ENCODE measurements at places on chromosomes 6 and 20.

DNA sequence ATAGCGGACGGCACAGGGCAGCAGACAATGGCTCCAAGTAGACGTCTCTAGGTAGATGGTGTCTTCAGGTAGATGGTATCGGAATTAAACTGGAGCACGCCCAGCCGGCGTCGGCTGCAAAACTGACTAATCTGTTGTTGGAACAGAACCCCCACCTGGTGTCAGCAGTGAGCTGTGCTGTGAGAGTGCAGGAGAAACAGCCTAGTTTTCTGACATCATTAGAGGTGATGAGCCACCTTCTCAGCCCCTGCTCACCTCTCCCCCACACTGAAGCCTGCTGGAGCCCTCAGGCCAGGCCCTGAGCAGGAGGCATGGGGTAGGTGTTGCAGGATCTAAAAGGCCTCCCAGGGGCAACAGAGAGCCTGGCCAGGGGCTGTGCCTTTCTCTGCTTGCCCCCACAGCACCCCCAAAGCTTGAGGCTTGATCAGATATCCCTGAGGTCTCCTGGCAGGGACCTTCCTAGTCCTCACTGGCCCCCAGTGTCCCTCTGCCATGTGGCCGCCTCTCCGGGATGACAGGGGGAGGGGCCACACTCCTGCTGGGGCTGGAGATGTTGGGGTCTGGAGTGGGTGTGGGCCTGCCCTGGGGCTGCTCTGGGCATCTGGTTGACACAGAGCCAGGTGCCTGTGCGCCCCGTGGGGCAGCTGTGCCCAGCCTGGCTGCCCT is 6.9 kb upstream of the HELZ2 start:
- DNase-seq, result no peak

GRCh38 chr6:137775720-137776119 is 91.3 kb upstream of the TNFAIP3 start:
- no peak for DNase-seq

DNA sequence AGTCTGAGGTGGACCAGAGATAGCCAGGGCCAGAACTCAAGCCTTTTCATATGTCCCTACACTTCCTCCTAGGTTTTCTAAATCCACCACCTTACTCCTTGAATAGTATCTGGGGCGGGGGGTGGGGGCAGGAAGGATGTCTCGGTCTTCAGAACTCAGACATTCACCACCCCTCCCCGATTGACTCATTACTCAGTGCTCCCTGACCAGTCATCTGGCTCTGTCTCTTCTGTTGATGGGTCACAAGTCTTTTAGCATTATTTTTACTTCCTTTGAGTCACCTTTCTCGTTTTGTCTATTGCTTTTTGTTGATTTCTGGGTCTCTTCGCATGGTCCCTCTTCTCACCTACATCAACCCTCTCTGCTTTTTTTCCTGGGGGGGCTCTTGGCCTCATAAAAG is 23.3 kb downstream of the NOX3 start:
- no peak for DNase-seq

- no peak for DNase-seq
These were observed 633.1 kb downstream of the GRIK2 start for GRCh38 chr6:102026649-102027048.

- no peak for DNase-seq
These were observed 154.6 kb upstream of the SOX4 start for GRCh38 chr6:21438986-21439352.
